Activated T-helper 9 cell treated with anti-CD3 and anti-CD28 coated beads, Interleukin-2, amount 50 U/mL, for 16 hours (primary cell): ENCODE measurements at places on chromosomes 7 and 10.

DNA sequence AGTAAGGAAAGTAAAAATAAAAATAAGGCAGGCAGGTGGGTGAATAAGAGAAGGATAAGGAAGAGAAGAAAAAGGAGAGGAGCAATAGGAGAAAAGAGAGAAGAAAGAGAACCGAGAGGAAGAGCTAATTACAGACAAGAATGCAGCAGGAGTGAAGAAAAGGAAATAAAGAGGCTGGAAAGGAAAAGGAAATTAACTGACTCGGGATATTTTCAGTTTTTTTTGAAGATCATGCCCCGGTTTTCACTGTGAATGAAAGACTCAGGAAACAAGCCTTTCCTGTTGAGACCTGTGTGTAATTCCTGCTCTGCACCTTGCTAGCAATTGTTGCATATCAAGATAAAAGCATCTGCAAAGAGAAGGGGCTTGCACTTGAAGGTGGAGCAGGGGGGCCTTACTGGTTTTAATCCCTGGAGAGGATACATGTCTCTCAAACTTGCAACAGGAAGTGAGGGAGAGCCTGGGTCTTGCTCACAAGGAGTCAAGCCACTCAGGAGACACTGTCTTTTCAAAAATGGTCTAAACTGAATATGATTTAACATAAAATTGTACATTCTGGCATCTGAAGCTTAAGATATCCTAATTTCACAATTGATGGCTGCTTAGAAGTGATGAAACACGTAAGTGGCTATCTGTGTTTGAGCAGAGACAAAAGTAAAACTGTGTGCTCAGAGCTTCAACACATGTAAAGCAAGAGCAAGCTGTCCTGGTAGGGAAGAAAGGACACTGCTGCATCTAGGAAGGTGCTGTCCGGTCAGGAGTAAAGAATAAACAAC is 157.6 kb downstream of the FAM107B start:
- DNase-seq: no peak

DNA sequence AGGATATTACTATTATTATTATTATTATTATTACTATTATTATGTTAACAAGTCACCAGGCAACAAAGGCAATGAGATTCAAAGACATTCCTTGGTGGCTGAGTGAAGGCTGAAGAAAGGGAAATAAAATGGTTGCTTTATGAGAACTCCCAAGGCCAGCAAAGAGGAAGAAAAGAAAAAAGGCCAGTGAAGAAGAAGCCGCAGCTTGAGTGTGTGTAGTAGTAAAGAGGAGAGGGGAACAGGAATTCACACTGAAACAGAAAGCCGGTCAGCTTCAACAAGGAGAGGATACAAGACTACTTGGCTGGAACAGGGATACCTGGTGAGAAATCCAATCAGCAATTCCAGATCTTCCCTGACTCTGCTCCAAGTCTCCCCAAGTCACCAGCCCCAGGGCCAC is 42.4 kb downstream of the PLXNA4 start:
- no peak for DNase-seq

- DNase-seq: no peak
Observed at GRCh38 chr7:95105627-95106026, 198.2 kb downstream of the PPP1R9A start.

DNA sequence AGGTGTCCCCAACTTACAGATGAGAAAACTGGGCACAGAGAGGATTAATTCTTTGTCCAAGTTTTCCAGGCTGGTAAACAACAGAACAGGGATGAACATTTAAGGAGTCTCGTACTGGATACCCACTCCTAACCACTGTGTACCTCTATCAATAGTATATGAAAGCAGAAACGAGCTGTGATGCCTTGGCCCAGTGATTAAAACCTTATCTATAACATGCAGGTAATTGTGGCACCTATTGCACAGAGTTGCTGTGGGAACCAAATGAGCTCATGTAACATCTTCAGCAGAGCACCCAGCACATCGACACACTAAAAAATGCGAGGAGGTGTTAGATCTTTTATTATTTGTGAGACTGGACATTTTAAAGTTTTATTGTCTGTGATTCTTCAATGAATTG is 1.6 kb downstream of the TMEM273 start:
- no peak for DNase-seq

- no peak for DNase-seq
Observed at GRCh38 chr7:135768064-135768463, 19.5 kb upstream of the FAM180A start.
